Activated naive CD4-positive, alpha-beta T cell treated with anti-CD3 and anti-CD28 coated beads, Interleukin-2, amount 10 ng/mL, durations not matched to agents 7 days and 5 days (primary cell): ENCODE measurements at places on chromosomes 4 and X.

DNA sequence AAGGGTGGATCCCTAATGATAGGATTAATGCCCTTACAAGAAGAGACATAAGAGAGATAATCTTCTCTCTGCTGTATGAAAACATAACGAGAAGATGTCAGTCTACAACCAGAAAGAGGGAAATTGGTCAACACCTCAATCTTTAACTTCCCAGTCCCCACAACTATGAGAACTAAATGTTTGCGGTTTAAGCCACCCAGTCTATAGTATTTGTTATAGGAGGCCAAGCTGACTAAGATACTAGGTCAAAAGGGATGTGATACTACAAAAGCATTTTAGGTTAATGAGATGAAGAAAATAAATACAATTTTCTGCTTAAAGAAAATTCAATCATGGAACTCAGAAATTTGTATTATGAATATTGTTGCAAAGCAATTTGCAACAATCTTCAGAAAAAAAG, 55.4 kb upstream of the LHFPL1 start:
- DNase-seq = no peak

GRCh38 chr4:4861390-4862018, 2.0 kb downstream of the MSX1 start:
- DNase-seq = no peak

DNA sequence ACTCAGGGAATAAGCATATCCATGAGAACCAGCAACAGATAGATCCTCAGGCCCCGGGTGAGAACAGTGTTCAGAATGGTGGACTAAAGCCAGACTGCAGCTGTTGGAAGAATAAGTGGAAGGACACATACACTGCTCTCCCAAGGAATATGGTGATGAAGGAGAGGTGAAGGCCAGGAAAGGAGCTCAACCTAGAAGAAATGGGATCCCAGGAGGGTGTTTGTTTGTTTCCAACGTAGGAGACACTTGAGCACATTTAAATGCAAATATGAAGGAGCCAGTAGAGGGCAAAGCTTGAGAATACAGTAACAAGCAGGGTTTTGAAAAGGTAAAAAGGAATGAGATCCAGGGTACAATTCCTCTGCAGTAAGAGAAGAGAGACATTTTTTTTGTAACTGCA, 42.4 kb upstream of the ATOH1 start:
- no peak for DNase-seq

DNA sequence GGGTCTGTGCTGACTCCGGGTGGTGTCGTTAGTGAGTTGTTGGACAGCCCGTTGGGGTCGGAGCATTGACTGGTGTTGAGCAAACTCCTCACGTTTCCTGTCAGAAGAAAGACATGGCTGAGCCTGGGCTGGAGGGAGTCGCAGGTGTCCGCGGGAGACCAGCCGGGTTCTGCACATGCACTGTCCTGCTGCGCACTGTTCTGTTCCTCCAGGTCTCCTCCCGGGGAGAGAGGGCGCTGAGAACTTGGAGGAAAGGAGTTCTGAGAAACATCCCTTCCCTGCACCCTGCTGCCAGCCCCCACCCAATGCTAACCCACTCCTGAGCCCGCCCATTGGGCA, 1.1 kb downstream of the ZNF141 start:
- no peak for DNase-seq

DNA sequence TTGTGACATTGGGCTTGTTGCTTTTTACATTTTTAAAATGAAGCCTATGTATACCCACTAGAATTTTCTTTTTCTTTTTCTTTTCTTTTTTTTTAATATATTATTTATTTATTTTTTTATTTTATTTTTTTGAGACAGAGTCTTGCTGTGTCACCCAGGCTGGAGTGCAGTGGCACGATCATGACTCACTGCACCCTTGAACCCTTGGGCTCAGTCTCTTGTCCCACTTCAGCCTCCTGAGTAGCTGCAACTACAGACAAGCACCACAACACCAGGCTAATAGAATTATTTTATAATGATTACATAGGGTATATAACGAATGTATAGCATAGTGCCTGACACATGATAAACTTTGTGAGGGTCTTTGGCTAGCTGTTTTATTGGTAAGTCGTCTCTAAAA, 64.9 kb downstream of the RBPJ start:
- DNase-seq = no peak
